ENCODE measurements at places on chromosomes 1 and 21.

- DNase-seq: no peak
These were observed 18.8 kb downstream of the NEK7 start for GRCh38 chr1:198175423-198176170.

GRCh38 chr1:215529111-215529510 is 38.0 kb upstream of the KCTD3 start:
- DNase-seq: no peak

DNA sequence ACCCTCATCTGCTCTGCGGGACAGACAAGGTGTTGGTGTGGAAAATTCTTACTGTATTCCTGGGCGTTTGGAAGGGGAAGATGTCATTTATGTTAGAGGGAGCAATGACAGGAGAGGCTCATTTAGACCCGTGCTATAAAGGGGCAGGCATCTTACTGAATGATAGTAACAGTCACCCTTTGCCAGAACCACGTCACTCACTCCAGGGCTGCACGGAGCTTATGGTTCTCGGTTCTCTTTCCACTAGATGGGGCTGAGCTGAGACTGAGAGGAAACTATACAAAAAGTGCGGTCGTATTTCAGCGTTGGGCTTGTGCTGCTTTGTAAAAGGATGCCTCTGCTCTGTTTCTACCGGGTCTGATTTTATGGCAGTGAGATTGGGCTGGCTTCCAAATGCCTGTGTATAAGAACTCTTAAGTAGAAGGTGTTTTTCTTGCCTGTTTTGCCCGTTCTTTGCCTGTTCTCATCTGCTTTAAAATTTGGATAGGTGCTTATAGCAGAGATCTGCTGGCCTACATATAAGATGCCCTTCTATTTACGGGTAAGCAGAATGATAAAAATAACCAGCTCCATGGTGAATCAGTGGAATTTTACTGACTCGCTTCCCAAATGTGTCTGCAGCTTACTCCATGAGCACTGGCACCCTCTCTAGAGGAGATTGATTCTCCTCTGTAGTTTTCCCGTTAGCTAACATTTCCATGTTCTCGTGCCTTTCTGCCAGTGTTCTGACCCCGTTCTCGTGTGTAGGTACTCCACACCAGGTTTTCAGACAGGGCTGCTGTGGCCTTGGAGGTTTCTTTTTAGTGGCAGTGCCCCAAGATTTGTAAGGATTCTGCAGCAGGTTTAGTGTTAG is 55.9 kb downstream of the MRPS6 start:
- peak; percentile 56 for DNase-seq

GRCh38 chr1:13584876-13585611 is 1.4 kb downstream of the PDPN start:
- no peak for DNase-seq

DNA sequence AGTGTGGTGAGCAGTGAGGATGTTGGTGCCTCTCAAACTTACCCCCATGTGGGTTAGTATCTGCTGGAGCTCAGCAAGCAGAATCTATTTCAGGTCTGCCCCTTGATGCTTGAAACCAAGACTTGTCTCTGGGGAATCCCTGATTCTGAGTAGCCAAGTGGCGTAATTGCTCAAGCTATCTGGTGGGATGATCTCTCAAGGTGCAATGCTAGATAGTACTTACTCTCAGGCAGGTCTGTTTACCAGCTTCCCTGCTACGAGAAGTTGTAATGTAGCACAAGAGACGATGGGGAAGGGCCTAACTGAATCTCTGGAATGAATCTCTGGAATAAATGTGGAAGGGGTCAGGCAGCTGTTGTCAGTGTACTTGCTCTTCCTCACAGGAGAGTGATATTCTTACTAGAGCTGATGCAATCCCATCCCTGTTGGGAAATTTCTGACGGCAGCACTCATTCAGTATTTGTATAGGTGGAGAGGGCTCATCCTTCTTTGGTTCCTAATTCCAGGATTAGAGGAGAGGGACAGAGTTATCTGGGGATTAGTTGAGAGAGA is 65.4 kb downstream of the MACF1 start:
- no peak for DNase-seq

GRCh38 chr1:202216691-202217090 is 23.1 kb downstream of the LGR6 start:
- DNase-seq: no peak

GRCh38 chr1:101520302-101520701 is 283.5 kb downstream of the S1PR1 start:
- peak; percentile 24 for DNase-seq

DNA sequence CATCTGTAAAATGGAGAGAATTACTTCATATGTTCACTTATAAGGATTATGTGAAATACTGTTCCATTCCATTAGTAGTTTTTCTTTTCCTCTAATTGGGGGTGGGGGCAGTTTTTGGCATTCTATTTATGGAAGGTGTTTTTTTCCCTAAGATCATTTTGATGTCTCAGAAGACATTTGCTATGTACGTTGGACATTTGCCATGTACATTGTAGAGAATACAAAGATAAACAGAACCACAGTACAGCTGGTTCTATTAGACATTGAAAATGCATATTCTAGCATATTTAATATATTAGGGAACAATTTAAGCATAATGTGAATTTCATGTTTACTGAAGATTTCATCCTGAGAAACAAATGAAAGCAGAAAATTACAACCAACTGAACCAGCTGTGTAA is 98.5 kb downstream of the PTBP2 start:
- no peak for DNase-seq

DNA sequence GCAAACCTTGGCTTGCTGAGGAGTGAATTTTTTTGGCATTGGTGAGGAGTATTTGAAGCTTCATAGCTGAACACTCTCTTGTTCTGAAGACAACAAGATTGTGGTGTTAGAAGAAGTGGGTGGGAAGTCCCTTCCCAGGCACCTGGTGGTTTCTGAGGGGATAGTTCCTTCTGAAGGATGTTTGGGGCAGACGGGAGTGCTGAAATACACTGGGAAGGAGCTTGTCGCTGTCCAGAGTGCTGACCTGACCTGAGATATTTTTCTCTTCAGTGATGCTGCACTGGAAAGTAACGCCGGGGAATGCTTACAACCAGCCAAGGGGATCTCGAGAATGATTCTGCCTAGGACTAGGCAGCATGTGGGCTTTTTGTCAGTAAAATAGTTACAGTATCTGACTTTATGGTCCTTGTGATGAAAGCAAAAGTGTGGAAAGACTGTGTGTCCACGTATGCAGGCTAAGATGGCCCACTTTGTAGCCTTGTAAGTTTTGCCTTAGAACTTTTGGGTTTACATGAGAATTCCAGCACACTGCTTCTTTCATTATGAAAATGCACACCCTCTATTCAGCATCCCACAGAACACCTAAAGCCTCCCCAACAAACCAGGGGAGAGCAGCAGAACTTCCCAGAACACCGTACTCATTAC is 33.1 kb upstream of the NFASC start:
- DNase-seq: peak; percentile 76

DNA sequence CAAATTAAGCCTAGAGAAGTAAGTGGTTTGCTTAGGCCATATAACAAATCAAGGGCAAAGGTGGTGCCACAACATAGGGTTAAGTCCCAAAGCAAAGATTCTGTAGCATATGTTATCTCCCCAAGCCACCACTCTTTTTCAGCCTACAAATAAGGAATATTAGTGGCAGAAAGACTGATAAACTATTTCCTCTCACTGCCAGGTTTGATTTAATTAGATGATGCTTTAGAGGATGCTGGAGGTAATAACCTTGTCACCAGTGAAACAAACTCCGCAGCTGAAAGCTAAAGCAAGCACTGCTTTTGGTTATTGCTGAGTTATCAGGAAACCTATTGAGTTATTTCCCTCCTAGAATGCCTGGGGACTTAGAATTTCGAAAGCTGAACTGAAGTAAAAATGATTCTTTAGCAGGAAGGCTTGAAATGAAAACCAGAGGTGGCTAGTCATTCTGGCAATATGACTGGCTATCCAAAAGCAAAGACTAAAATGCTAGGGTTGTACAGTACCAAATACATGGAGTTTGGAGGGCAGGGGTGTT is 145.2 kb downstream of the SYT2 start:
- no peak for DNase-seq

Measured in AG08396 (cell line).